NAMALWA (cell line): ENCODE measurements at places on chromosomes 1 and 21.
A peak's percentile ranks its signal among the peaks of the same experiment; 100 is the strongest.

DNA sequence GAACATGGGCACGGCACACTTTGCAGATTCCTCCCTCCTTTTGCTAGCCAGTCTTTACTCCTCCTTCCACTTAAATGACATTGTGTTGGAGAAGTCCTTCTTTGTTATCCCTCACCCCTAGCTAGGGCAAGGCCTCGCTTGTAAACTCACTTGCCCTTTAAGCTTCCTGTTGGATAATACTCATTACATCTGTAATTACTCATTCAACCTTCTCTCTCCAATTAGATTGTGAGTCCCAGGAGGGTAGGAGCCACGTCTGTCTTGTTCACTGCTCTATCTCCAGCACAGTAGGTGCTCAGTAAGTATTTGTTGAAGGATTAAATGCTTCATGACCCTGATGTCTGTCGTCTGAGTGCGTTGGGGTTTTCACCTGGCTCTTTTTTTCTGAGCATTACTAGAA is 98.7 kb upstream of the USP24 start:
- no peak for DNase-seq

GRCh38 chr1:26353976-26354820 is at the start of gene CRYBG2:
Gene CRYBG2, minus strand, starts transcription at chr1:26354130. Its CDS starts 7,473 bp downstream, at chr1:26346657.
- no peak for DNase-seq

- no peak for DNase-seq
These were observed 2.5 kb downstream of the OLFML2B start for GRCh38 chr1:162021124-162021523.

DNA sequence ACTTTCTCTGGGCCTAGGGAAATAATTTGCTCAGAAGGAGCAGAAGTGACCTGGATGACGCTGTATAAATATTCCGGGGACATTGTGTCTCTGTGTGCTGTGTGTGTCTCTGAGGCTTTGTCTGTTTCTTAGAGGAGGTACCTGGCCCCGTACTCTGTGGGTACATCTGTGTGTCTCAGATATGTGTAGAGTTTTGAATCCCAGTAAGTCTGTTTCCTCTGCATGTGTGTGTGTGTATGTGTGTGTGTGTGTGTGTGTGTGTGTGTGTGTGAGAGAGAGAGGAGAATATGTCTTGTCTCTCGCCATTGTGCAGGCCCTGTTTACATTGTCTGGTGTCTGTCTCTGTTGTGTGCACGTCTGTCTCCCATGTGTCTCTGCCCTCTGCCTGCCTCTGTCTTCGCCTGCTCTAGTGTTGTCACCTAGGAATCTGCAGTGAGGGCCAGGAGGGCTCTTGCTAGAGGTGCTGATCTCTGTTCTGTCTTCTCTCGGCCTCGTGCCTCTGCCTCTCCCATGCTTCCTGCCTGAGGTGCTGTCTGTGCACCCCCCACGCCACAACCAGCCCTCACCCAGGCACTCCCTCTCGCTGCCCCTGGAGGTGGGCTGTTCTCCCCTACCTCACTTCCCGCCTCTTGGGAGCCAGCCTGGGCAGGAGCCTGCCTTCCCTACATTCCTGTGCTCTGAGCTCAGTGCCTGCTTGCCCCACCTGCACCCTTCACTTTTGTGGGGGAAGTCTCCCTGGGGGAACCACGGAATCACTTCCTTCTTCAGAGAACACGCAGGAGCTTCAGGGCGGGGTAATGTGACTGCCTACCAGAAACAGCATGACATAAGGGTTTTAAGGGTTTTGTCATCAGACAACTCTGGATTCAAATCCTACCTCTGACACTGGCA is 5.9 kb downstream of the MAP7D1 start:
- peak; percentile 84 for DNase-seq

- no peak for DNase-seq
These were observed 8.8 kb downstream of the MYCL start for GRCh38 chr1:39892601-39893595.

DNA sequence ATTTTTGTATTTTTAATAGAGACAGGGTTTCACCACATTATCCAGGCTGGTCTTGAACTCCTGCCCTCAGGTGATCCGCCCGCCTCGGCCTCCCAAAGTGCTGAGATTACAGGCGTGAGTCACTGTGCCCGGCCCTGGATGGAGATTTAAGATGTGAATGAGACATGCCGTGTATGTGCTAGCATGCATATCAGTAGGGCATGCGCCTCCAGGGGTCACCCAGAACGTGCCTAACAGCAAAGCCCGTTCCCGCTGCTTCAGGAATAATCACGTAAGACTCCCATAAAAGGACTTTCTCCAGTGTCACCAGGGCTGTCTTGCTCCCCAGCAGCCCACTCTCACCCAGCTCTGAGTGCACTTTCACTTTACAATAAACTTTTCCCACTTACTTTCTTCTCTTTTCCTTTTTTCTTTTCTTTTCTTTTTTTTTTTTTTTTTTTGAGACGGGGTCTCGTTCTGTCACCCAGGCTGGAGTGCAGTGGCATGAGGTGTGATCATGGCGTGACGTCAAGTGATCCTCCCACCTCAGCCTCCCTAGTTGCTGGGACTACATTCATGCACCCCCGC is 46.9 kb upstream of the DISP3 start:
- no peak for DNase-seq

- peak; percentile 72 for DNase-seq
These were observed 50.2 kb upstream of the TSHB start for GRCh38 chr1:114979278-114979891.

GRCh38 chr21:41065539-41065938 is 102.4 kb upstream of the BACE2 start:
- DNase-seq: no peak

DNA sequence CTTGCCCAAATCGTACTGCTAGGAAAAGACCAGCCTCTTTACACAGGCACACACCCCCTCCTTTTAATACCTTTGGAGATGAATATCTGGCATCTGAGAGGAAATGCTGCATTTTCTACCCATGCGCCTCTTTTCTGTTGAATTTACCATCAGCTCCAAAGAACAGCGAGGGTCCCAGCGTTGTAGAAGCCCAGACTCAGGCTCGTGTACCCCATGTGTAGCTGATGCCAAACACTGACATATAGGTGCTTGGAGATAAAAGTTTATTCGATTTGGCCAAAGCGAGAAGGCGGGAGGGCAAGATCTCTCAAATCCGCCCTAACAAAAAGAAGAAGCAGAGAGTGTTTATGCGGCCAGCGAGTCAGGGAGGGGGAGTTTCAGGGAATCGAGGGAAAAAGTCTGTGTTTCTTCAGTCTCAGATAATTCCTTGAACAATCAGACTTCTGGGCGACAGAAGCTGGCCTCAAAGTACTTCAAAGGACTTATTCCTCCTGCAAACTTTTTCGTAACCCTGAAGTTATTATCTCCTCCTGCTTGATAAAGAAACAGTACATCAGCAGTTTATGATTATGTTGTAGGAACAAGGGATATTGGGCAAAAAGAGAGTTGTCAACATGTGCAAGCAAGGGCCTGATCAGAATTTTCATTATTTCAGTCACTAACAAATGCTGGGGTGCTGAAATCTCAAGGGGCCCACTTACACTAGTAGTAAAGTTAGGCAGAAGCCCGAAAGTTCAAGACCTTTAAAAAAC is 642 bp upstream of the CREG1 start:
- DNase-seq: no peak

- no peak for DNase-seq
These were observed 244.9 kb upstream of the NRIP1 start for GRCh38 chr21:15309721-15310120.

GRCh38 chr21:30306884-30307283 is 13.2 kb downstream of the KRTAP26-1 start:
- no peak for DNase-seq

DNA sequence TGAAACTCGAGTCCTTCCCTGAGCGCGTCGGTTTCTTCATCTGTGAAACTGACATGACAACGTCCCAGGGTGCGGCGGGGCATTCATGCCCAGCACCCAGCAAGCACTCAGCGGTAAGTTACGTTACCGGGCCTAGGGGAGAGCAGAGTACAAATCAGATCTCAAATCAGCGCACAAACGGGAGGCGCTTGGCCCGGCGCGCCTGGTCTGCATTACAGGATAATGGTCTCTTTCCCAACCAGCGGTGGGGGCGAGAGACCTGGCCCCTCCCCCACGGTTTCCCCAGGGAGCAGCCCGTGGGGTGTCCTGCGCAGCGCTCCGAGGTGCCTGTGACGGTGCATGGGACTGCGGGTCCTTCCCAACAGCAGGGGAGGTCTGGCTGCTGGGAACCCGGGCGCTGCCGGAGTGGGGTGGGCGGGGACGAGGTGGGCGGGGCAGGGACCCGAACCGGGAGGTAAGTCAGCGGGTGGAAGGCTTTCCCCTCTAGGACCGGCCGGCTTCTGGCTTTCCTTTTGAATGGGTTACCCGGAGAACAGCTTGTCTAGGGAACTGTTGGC is 1.0 kb downstream of the TMEM51 start:
- DNase-seq: no peak

DNA sequence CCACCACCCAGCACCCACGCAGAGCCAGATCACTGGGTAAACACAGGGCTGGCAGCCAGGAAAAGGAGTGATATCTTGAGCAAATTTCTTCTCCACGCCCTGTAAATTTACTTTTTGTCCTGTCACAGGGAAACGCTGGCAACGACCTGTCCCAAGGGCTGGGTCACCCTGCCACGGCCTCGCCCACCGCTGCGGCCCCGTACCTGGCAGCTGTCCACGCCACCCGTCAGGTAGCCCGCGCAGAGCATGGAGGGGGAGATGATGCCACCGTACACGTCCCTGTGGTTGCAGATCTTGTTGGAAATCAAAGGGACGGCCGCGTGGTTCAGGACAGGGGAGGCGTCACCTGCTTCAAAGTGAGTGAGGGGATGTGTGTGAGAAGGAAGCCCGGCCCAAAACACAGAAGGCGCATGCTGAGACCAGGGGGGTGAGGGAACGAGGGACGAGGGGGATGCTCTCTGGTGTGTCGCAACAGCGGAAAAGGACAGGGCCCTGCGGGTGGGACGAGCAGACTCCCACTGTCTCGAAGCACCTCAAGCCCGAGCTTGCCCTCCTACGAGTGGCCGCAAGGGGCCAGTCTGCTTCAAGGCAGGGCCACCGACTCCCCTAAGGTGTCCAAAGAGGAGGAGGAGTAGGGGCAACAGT is 10.1 kb upstream of the TFF1 start:
- DNase-seq: no peak

- DNase-seq: peak; percentile 31
These were observed 28.6 kb upstream of the PARP1 start for GRCh38 chr1:226436472-226436854.

- DNase-seq: no peak
These were observed 70.2 kb downstream of the TRIM11 start for GRCh38 chr1:228336308-228337030.
